Hair follicular keratinocyte (primary cell): ENCODE measurements at places on chromosomes 3 and 15. TPM values are rescaled to one million over a fixed set of nuclear protein-coding genes. Genes with fewer than 3 reads are reported as not detected.

The TERB2 gene
- not detected in 2 replicates for total RNA-seq

The SKIL gene
- total RNA-seq, result 9.2 and 21.9 TPM in 2 replicates

The PRSS50 gene
- total RNA-seq, result not detected in 2 replicates

The TASOR gene
- 28.3 and 36.2 TPM in 2 replicates for total RNA-seq

The MOBP gene
- not detected in 2 replicates for total RNA-seq

The B3GALNT1 gene
- 9.4 and 15.8 TPM in 2 replicates for total RNA-seq

The LMAN1L gene
- total RNA-seq, result not detected in 2 replicates

The ARHGAP11A gene
- 11.2 and 25.9 TPM in 2 replicates for total RNA-seq

The CCDC54 gene
- not detected in 2 replicates for total RNA-seq

The PLA2G4D gene
- 0.08 TPM in 1 of 2 replicates, not detected in the other for total RNA-seq

The OR5K2 gene
- not detected in 2 replicates for total RNA-seq

The MESP1 gene
- 0.78 and 0.84 TPM in 2 replicates for total RNA-seq

The GCNT3 gene
- total RNA-seq, result 0.16 TPM in 1 of 2 replicates, not detected in the other

The LSG1 gene
- 15.3 and 26.4 TPM in 2 replicates for total RNA-seq

The SLC6A1 gene
- not detected in 2 replicates for total RNA-seq

The ZBTB20 gene
- total RNA-seq, result 0.94 and 1.2 TPM in 2 replicates

The ATP13A5 gene
- total RNA-seq, result not detected in 2 replicates

The TOMM70 gene
- 37.6 and 47.9 TPM in 2 replicates for total RNA-seq

The SLC6A20 gene
- total RNA-seq, result not detected in 2 replicates

The IL5RA gene
- total RNA-seq, result not detected in 2 replicates

The LRTM1 gene
- not detected in 2 replicates for total RNA-seq

The CDC25A gene
- total RNA-seq, result 3.4 and 25.5 TPM in 2 replicates

The CFAP161 gene
- total RNA-seq, result not detected in 2 replicates

The APOD gene
- total RNA-seq, result 0.23 TPM in 1 of 2 replicates, not detected in the other

The CLSTN2 gene
- total RNA-seq, result 0.53 TPM in 1 of 2 replicates, not detected in the other

The CCDC9B gene
- 3.9 and 8.0 TPM in 2 replicates for total RNA-seq

The CPNE9 gene
- total RNA-seq, result not detected in 2 replicates

The AMIGO3 gene
- not detected in 2 replicates for total RNA-seq

The ACTC1 gene
- not detected in 2 replicates for total RNA-seq

The KLHL40 gene
- not detected in 2 replicates for total RNA-seq

The GOLGA6D gene
- total RNA-seq, result not detected in 2 replicates

The CNOT10 gene
- 18.0 and 19.4 TPM in 2 replicates for total RNA-seq

The SPESP1 gene
- 8.0 and 9.2 TPM in 2 replicates for total RNA-seq

The SLC22A14 gene
- total RNA-seq, result not detected in 2 replicates

The NDN gene
- total RNA-seq, result 16.9 and 20.2 TPM in 2 replicates

The CCR3 gene
- not detected in 2 replicates for total RNA-seq

The DNAH12 gene
- total RNA-seq, result not detected in 2 replicates

The ZNF662 gene
- total RNA-seq, result 1.0 and 1.5 TPM in 2 replicates

The ANKDD1A gene
- 0.47 and 0.49 TPM in 2 replicates for total RNA-seq

The CHRM5 gene
- total RNA-seq, result not detected in 2 replicates

The ELL3 gene
- total RNA-seq, result 2.3 and 7.2 TPM in 2 replicates

The FANCD2OS gene
- total RNA-seq, result not detected in 2 replicates

The DLL4 gene
- 0.08 TPM in 1 of 2 replicates, not detected in the other for total RNA-seq

The STRC gene
- 0.49 TPM in 1 of 2 replicates, not detected in the other for total RNA-seq

The TTLL13 gene
- 0.08 and 0.11 TPM in 2 replicates for total RNA-seq

The CHRFAM7A gene
- total RNA-seq, result 0.23 and 3.2 TPM in 2 replicates

The EIF4G1 gene
- total RNA-seq, result 319 and 487 TPM in 2 replicates

The LNP1 gene
- total RNA-seq, result 0.70 and 3.0 TPM in 2 replicates

The SLCO2A1 gene
- under 0.01 TPM in 2 replicates for total RNA-seq

The SLC35G2 gene
- total RNA-seq, result 7.3 and 8.2 TPM in 2 replicates

The GXYLT2 gene
- total RNA-seq, result 3.3 and 6.0 TPM in 2 replicates

The GPR156 gene
- 0.19 TPM in 1 of 2 replicates, not detected in the other for total RNA-seq

The SELENOT gene
- total RNA-seq, result 81.8 and 88.2 TPM in 2 replicates

The TIMP4 gene
- total RNA-seq, result 0.08 TPM in 1 of 2 replicates, not detected in the other

The CAMK1 gene
- 5.6 and 7.3 TPM in 2 replicates for total RNA-seq

The RAB27A gene
- 5.3 and 5.7 TPM in 2 replicates for total RNA-seq

The SI gene
- total RNA-seq, result not detected in 2 replicates

The SOX2 gene
- not detected in 2 replicates for total RNA-seq

The KLHL6 gene
- 0.16 TPM in 1 of 2 replicates, not detected in the other for total RNA-seq
